NCI-H2081 (cell line): ENCODE measurements at places on chromosomes 3 and 15.
A peak's percentile ranks its signal among the peaks of the same experiment; 100 is the strongest.

GRCh38 chr3:138186803-138187295, 252 bp upstream of the ARMC8 start:
- peak; percentile 94 for DNase-seq

- no peak for DNase-seq
These were observed 16.8 kb downstream of the IGDCC4 start for GRCh38 chr15:65405791-65406423.

DNA sequence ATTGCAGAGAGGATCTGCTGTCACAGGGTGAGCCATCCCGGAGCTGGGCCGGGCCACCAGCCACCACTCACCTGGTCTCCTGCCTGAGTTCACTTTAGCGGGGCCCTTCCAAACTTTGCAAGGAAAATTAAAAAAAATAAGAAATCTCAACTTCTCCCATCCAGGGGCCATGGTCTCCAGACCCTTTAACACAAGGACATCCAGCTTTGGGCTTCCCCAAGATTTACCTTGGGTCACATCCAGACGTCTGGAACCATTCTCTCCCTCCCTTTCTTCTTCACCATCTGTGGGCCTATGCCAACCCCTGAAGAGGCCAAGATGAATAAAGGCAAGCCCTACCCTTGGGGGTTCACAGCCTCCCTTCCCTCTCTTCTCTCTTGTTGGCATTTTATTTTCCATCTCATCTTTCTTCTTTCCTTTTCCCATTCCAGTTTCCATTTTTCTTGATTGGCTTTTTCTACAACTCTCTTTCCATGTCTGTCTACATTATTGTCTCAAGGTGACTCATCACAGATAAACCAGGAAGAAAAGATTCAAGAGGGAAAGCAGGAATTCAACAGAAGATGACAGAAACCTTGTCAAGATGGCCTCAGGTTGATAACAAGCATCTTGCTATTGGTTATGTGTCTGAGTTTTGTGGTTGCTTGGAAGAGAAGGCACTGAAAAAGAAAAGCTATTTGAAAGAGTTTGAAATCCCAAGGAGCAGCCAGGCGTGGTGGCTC, 49.5 kb downstream of the ITGA11 start:
- no peak for DNase-seq

- no peak for DNase-seq
These were observed 26.4 kb downstream of the CCDC12 start for GRCh38 chr3:46950177-46950576.

- no peak for DNase-seq
These were observed 103.6 kb upstream of the CTNNB1 start for GRCh38 chr3:41095702-41096101.

DNA sequence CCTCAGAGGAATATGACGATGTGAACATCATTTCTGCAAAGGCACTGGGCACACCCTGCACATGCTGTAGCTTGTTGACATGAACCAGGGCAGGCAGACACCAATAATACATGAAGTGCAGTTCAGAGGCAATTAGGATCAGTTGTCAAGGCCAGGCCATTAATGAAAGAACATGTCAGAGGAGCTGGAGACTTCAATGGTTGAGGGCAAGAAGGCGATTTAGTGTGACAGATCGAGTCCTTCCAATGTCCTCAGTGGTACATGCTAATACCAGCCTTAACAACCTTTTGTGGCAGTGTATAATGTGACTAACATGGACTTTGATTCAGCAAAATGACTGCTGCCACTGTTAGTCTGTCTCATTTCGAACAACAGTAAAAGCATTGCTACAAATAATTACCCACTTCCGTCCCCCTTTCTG, 205.2 kb upstream of the NANOGP8 start:
- no peak for DNase-seq

DNA sequence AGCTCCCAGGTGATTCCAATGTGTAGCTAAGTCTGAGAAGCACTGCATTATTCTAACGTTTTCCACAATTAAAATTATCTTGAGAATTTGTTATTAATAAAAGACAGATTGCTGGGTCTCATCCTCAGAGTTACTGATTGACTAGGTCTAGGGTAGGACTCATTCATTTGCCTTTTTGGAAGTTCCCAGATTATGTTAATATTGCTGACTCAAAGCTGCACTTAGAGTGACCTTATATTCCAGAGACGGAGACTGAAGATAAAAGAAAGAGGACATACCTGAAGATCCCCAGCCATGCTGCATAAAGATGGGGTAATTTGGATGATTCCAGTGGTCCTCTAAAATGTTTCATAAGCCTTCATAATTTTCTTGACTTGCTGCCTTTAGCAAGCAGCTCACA, 81.8 kb downstream of the PLSCR2 start:
- DNase-seq: no peak
